Urothelium cell line (cell line): ENCODE measurements at places on chromosomes 3 and 15.

DNA sequence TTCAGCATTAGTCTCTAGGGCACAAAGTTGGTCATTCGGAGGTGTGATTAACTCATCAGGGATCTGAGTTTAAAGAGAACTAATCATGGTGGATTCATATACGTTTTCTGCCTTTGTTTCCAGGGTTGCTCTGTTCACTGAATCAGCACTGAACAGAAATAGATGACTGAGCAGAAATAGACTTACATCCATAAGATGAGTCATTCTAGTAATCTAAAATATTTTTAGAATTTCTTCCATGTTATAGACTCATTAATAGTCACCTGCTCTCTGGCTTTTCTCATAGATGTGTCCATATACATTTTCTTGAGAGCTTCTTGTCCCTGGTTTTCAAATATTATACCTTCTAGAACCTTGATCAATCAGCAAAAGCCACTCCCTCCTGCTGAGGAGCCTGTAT is 837.6 kb upstream of the DPPA4 start:
- DNase-seq, result no peak

DNA sequence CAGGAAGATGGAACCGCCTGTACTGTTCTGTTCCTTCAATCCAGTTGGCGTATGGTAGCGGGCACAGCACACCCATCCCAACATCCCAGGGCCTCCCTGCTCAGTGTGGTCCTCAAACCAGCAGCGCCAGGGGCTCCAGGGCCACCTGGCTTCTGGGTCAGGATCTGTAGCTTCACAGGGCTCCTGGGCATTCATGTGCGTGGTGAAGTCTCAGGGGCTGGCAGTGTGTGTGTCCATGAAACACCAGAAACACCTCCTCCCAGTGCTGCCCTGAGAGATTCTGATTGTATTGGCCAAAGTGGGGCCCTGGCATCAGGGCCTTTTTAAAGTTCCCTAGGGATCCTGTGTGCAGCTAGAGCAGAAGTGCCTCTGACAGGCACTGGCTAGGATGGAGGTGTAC is 42.1 kb downstream of the ABTB1 start:
- DNase-seq, result no peak

- no peak for DNase-seq
Measured at GRCh38 chr3:27532426-27533260, 48.5 kb upstream of the SLC4A7 start.

DNA sequence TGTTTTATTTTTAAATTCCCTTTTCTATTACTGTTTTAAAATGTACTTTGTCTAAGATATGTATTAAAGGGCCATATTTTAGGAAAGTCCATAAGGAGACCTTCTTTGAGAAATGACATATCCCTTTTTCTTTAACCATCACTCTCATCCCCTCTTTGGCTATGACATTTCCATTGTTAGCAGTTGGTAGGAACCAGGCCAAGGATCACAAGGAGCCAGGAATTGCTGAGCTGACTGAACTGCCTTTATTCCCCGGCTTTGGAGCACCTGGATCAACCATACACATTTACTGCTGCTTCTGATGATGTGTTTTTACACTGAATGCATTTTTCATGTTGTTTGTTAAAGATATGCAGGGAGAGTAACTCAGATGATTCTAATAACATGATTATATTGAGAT is 79.7 kb downstream of the HHLA2 start:
- DNase-seq, result no peak

DNA sequence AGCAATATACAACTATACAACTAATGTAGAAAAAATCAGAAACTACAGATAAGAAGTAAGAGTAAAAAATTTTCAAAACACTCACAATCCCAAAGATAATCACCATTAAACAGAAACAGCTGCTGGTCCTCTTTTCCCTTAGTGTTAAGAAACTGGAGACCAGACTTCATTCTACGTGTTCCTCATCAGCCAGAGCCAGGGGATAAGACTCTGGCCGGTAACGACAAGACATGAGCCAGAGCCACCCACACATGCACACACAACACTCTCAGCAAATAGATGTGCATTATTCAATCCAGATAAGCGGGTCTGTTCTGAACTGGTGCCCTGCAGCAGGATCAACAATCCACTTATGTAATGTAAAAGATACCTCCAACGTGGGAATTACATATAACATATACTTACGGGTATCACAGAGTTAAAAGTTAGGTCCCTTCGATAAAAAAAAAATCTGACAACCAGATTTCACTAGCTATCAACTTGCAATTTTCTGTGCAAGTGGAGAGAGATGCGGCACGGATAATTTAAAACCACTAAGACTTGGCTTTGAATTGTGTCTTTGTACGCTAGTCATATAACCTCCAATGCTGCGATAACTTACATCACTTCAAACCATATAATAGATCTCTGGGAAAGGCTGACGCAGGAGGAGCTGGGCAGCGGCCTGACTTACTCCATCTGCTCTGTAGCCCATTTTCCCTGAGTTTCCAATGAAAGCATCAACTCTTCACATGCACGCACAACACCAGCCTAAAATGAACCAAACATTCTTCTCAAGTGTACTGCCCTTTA is 17.8 kb downstream of the PRICKLE2 start:
- no peak for DNase-seq

DNA sequence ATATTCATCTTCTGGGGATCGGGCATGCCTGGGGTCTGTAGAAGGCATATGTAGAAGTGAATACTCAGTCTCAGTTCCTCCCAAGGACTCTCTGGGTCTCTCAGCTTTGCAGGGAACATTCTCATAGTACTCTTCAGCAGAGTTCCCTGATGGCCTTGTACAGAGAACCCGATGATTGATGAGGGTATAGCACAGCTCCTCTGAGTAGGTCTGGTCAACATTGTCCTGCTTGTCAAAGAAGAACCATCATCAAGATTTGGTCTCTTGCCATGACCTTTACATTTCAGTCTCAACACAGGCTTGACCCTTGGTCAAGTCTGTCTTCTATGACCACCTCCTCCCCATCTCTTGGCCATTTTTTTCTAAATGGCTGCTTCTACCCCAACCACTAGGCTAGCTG is 9.5 kb downstream of the GCSAM start:
- DNase-seq, result no peak

DNA sequence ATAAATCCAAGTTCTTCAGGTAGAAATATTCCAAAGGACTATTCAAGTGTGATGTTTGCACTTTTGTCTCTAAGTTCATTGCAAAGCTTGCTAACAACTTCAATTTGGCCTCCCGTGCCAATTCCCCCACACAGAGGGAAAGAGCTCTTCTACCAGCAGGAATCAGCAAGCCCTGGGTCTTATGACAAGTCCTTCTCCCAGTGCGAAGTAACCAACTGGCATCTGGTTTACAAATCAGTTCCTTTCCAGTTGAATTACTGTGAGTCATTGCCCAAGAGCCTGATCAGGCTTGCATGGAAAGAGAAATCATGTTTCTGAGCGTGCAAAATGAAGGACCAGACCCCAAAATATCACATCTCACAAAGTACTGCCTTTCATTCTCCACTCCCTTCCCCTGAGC is 62.7 kb upstream of the SLCO3A1 start:
- no peak for DNase-seq

DNA sequence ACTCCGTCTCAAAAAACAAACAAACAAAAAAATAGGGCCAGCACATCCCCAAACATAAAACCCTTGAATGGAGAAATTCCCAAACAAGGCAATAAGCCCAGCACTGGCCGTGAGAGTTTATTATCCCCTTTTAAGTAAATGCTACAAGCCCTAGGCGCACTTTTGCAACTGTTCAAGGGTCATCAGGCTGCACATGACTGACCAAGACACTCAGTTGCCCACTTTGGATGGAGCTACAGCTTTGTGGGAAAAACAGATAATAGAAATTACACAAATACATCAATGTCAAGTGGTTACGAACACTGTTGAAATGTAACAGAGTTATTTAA is 33.7 kb upstream of the ZNF445 start:
- DNase-seq, result no peak

DNA sequence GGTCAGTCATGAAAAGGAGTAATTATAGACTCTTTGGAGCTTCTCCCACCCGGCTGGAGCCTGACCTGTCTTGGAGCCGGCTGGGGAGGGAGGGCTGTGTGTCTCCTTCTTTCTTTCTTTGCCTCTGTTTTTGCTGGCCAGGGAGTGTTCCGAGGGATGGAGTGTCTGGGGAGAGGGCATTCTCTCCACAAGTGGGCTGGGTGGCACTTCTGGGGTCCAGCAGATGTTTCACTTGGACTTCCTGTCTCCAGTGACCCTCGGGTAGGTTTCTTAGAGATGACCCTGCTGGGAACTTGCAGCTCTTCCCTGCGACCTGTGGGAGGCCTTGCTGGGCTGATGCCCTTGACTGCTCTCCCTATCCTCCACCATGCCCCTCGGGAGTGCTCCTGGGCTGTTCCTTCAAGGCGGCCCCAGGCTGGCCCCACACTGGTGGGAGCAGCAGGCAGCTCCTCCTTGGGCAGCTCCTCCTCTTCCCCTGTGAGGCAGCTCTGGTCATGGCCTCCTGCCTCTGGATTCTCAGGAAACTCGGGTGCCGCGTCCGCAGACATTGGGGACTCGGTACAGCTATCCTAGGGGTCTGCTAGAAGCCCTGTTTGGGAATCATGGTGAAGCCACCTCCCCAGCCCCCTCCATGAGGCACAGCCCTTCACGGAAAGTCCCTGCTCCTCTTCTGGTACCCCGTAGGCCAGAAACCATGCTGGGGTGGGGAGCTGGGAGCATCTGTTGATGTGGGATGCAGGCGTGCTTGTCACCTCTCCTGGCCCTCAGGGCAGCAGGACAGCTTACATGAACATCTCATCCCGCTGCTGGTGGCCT is 44.9 kb downstream of the APBA2 start:
- DNase-seq, result no peak

DNA sequence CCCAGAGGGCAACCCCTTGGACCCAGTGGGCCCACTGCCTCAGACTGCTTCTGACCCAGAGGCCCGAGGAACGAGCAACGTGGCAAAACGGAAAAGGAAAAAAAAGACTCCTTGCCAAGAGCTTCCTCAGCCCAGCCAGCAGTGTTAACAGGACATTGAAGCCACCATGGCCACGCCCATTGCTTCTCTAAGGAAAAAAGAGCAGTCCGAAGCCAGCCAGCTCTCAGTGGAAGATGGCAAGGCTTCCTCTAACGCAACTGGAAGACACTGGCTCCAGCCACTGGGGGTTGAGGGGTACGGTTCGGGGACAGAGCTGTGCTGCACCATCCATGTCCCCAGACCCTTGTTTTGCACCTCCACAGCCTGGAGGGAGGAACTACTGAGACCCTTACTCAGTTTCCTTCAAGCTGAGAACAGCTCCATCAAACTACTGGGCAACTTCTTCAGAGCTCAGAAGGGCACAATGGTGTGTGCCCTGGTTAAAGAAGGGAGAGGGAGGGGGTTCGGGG is 10.7 kb downstream of the BMF start:
- no peak for DNase-seq

GRCh38 chr15:43251185-43251870 is 15.4 kb downstream of the TGM5 start:
- no peak for DNase-seq

- peak; percentile 35 for DNase-seq
Measured at GRCh38 chr15:51647128-51647562, 24.6 kb upstream of the DMXL2 start.

GRCh38 chr3:46575577-46576222 is 9.6 kb upstream of the LRRC2 start:
- no peak for DNase-seq

- DNase-seq, result no peak
Measured at GRCh38 chr3:189466004-189466403, 165.2 kb upstream of the TP63 start.
